ENCODE measurements at places on chromosomes 2 and 18.

GRCh38 chr2:189530965-189531637 is 49.5 kb downstream of the SLC40A1 start:
- DNase-seq, result no peak

GRCh38 chr2:196260546-196260945 is 89.2 kb upstream of the STK17B start:
- no peak for DNase-seq

GRCh38 chr18:50183556-50183955 is 11.4 kb downstream of the MYO5B start:
- DNase-seq, result no peak

- no peak for DNase-seq
Measured at GRCh38 chr2:148957023-148957422, 81.5 kb upstream of the LYPD6B start.

- DNase-seq, result no peak
Measured at GRCh38 chr2:233989221-233989858, 61.2 kb upstream of the SPP2 start.

DNA sequence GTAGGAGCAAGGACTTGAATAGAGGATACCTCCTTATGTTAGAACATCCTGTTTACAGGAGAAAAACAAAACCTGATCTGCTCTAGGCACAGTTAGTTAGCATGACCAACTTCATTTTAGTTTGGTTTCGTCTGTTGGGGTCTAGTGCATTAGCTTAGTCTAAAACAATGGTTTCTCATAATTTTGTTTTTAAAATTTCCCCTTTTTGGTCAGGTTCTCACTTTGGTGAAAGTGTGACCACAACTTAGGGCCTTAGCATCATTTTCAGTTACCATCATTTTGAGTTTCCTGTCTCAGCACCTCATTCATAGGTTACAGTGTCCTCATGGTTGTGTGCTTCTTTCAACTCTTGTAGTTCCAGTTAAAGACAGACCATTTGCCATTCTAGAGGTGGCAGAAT is 1277.0 kb upstream of the SLC39A10 start:
- DNase-seq, result no peak

- no peak for DNase-seq
Measured at GRCh38 chr2:135096665-135097446, 44.8 kb downstream of the RAB3GAP1 start.

GRCh38 chr2:19198381-19198780 is 160.0 kb downstream of the OSR1 start:
- DNase-seq, result no peak

DNA sequence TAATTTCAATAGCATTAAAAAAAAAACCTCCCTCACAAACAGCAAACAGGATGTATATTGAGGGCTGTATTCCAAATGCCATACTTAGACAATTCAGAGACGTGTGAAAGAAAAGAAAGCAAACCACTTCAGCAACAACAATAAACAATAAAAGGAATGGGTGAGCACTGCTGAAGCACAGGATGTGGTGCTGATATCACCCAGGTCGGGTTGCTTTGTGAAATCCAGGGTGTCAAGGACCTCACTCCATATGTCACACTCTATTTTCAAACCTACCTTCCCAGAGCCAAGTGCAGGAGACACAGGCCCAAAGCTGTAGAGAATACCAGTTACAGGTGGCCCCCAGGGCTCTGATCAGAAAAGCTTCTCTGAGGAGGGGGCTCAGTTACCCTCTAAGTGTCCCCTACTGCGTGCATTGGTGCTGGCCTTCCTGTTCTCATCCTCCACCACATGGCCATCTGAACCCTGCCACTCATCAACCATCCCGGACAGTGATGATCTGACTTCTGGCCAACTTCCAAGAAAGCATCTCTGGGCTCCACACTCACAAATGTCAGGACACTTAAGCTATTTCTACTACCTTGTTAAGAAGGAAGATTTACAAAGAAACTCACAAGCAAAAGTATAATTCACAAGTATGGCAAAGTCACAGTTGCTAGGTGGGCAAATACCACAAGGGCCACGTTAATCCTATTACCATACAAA is 363.0 kb downstream of the SS18 start:
- DNase-seq, result no peak

- DNase-seq, result no peak
Measured at GRCh38 chr2:60925994-60926740, 44.8 kb downstream of the REL start.

DNA sequence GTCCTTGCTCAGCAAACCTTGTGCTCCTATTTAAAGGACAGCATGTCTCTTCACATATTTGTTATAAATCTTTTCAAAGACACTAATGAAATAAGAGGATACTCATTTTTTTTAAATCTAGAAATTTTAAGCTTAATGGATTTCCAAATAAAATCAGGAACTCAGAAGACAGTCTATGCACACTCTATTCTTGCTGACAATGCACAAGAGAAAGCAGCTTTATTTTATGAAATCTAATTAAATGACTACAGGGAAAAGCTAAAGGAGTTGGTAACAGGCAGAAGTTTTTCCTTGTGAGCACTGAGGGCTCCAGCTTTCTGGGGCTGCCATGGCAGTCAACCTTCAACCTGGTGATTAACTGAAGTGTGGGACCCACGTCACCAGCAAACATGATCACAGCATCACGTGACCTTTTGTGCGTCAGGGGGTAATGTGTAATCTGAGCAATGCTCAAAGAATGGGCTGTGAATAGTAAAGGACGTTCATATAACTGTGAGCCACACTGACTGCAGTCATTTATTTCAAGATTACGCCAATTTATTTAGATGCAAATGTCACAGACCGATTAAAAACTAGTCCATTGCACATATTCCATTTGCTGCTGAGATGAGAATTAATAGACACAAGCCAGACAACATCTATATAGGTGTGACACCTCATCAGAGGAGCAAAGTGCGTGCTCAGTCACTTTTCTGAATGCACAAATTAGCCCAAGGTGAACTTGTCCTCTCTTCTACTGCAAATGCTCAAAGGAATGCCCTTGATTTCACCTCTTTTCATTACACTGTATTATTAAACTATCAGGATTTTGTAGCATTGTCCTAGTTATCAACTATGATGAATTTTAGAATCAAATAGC is 11.6 kb upstream of the DNER start:
- no peak for DNase-seq

GRCh38 chr18:34740101-34740500 is 30.0 kb downstream of the DTNA start:
- no peak for DNase-seq

DNA sequence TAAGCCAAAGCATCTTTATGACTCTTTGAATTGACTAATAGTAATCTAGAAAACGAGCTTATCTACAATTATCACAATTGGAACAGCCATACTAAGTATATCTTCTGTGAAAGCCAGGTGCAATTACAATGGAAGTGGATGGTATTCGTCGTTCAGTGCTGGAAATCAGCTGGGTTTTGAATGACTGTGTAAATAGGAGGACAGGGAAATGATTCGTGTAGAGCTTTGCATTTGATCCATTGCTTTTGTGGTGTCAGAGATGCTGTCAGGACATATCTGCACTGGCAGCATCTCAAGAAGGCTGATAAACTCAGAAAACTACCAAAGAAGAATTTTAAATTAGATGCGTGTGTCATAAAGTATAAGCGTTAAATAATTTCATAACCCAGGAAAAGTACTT is 187.1 kb downstream of the ZNF407 start:
- DNase-seq, result no peak

GRCh38 chr2:45909677-45910191 is 258.3 kb downstream of the PRKCE start:
- no peak for DNase-seq

DNA sequence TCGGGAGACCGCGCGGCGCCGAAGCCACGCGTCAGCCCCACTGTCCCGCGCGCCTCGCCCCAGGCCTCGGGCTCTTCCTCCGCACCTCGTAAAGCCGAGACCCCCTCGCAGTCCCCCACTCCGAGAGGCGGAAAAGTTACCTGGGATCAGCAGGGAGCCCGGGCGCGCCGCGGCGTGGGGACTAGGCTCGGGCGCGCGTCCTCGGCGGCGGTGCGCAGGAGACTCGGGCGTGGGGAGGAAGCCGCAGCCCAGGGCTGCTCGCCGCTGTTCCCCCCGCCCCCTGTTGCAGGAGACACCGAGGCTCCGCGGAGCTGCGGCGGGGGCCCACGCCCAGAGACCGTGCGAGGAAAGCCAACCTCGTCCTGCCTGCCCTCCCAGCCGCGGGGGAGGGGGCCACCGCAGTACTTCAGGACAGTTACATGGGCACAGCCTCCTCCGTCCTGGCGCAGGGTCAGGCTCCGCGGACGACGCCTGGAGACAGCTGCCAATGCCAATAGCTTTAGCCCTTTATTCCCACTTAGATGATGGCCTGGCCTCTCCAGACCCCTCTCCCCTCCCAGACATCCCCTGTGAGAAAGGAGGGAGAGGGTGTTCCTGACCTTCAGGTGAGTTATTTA is at the start of gene EPB41L3:
TSS of gene EPB41L3 (minus strand) at position 225 of the 617 bp plus-strand sequence. CDS start 54,814 bp downstream, outside the sequence.
- no peak for DNase-seq

- DNase-seq, result no peak
Measured at GRCh38 chr2:98455494-98455976, 10.9 kb downstream of the INPP4A start.

- DNase-seq, result no peak
Measured at GRCh38 chr2:215998636-215999035, 14.7 kb downstream of the MREG start.

- DNase-seq, result no peak
Measured at GRCh38 chr2:7692657-7693161, 775.5 kb downstream of the RNF144A start.

- DNase-seq, result no peak
Measured at GRCh38 chr2:24380820-24381219, 20.5 kb upstream of the ITSN2 start.

DNA sequence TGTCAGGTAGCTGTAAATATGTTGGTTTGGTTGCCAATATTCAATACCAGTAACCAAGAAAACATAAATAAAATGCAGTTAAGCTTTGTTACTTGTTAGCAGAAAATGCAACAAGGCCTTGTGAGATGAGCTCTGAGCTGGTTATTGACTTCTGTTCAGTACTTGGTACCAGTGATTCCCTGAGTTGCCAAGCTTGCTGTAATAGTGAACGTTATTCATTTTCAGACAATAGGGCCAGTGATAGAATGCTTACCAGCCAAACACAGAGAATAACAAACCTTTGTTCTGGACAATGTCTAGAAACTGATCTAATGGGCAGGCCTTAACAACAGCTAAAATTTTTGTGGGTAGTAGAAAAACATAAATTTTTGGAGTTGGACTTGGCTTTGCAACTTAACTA is 29.5 kb downstream of the RASGRP3 start:
- no peak for DNase-seq

GRCh38 chr2:85681776-85682175 is 12.4 kb upstream of the GNLY start:
- no peak for DNase-seq

DNA sequence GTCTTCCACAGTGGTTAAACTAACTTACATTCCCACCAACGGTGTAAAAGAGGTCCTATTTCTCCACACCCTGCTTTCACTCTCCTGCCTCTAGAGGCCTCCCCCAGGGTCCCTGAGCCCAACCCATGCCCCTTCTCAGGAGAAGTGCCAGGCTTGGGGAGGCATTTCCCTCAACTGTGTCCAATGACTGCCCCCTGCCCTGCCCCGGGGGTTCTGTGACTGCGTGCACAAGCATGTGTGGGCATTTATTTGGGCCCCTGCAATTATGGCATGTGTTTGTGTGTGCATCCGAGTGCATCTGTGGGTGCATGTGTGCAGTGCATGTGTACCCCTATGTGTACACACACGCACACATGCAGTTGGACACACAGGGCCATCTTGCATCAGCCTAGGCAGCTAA is 57.3 kb downstream of the INHBB start:
- no peak for DNase-seq

DNA sequence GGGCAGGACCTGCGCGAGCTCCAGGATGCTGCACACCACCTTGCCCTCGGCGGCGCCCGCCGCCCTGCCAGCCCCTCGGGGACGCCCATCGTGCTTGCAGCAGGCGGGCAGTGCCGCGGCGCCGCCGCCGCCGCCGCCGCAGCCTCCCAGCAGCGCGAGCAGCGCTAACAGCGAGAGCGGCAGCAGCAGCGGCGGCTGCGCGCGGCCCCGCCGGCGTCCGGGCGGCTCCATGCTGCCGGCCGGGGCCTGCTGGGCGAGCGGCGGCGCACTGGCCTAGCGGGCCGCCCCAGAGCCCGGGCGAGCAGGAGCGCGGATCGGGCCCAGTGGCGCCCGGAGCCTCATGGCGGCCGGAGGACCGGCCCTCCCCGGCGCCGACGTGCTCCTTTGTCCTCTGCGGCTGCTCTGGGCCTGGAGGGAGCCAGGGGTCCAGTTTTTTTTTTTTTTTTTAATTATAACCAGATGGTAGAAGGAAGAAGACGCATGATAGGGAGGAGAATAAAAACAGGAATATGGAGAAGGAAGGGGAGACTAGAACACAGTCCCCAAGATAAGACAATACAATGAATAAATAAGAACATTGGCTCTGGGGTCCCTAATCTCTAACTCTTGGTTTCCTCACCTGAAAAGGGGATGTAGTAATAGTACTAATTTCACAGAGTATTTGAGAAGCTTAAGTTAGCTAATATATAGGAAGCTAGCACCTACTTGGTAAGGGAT is 17.1 kb upstream of the ANKRD62 start:
- no peak for DNase-seq

- no peak for DNase-seq
Measured at GRCh38 chr2:207318181-207318628, 152.5 kb upstream of the KLF7 start.

DNA sequence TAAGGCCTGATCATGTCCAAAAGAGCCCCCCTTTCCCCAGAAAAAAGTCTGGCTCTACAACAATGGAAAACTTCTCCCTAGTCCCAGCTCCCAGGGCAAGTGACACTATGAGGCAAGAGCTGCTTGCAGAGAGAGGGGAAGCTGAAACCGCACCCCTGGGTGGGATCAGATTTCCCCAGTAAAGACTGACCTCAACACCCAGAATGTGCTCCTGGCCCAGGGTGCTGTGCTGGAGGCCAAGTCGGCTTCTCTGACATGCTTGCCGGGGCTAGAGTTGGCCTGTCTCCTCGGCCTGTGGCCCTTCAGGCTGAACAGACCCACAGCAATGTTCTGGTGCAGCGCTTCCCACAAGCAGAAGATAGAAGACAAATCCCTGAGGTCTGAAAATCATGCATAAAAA is 18.4 kb upstream of the ST8SIA3 start:
- no peak for DNase-seq

DNA sequence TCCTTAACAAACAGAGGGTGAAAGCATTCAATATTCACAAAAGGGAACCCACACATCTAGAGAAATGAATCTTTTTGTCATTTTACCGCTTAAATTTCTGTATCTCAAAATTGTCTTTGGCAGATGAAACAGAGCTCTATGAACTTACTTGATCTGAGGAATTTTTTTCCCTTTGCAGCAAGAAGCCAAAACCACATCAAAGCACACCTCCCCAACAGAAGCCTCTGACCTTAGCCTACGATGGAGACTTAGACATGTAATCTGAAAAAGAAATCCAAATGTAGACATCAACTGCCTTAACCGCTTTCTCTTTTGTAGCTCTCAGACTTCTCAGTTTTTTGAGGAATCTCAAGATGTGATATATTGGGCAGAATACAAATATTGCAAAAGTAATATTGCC is 287.9 kb upstream of the HNMT start:
- no peak for DNase-seq

GRCh38 chr2:71816815-71817214 is 330.8 kb downstream of the CYP26B1 start:
- DNase-seq, result no peak

Data from hematopoietic multipotent progenitor cell treated with erythropoietin and hydrocortisone succinate and interleukin-3 and kit ligand, for 17 days (in vitro differentiated cells).